Astrocyte (in vitro differentiated cells and primary cell): ENCODE measurements at places on chromosomes 4 and X.
A peak's percentile ranks its signal among the peaks of the same experiment; 100 is the strongest.

GRCh38 chr4:78059524-78059889 is 2.4 kb downstream of the FRAS1 start:
- peak; percentile 64 for DNase-seq

DNA sequence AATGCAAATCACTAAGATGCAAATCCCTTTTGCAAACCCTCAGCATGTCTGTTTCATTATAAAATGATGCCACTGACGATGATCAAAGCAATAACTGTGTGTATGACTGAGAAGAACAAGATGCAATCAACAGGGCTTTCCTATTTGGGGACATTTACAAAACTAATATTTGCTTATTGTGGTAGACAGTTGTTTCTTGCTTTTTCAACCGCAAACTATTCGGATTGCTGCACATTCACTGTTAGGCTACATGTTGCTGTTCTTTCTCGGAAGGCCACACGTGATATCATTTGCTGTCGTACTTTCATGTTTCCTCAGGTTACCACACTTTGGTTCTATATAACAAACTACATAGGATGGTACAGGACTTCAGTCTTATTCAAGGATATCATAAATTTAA is 49.8 kb downstream of the NPY5R start:
- DNase-seq: no peak

GRCh38 chr4:69875576-69875975 is 15.6 kb upstream of the SULT1E1 start:
- DNase-seq: no peak

DNA sequence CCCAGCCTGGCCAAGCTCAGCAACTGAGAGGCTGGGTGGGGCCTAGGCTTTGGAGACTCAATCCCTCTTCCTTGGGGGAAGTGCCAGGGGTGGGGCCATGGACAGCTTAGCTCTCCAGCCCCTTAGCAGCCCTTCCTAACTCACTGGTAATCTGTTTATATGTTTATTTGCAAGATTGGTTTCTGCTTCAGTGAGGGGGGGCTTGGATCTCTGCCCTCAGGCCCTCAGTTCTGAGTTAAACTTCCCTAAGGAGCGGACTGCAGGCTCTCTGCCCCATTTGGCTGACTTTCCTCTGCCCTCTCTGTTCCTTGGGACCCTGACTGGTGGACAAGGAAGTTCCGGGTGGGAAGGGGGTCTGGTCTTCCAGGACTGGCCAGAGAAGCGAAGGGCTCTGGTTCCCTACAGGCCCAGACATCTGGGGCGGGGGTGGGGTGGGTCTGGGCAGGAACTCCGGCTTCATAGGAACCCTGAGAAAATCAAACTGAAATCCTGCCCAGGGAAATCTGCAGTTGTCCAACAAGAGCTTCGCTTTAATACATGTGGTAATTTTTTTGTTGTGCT is 51.4 kb downstream of the NALF2 start:
- DNase-seq: no peak

- DNase-seq: peak; percentile 48
Measured at GRCh38 chr4:159107203-159107925, 4.5 kb downstream of the RAPGEF2 start.

GRCh38 chr4:33037464-33037863 is 2317.3 kb downstream of the PCDH7 start:
- no peak for DNase-seq

DNA sequence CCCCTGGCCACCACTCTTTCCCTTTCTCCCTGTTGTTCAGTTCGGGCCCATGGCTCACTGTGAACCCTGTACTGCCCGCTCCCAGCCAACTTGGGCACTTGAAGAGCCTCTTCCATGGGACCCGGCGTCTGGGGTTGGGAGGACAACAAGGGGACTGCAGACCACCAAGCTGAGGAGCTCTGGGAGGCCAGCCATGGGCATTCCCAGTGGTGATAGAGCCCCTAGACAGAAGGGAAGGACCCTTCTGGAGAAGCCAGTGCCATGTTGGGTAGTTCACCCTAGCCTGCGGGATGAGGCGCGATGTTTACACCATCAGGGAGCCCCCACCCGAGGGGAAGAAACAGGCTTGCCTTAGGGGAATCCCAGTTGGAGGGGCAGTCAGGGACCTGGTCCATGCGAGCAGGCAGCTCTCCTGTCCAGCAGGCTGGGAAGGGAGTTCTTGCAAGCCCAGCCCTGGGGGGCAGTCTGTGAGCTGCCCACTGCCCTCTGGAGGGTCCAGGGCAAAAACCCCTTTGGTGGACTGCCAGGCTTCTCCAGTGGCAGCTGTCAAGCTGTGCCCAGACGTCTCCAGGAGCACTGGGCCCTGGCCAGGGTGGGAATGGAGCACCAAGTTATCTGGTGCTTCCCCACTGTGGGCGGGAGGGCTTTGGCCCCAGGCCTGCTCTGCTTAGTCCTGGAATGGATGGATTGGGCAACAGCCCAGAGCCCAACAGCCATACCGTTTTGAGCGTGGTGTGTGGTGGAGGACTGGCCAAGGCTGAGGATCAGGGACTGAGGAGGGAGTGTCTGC is 23.7 kb upstream of the UBA1 start:
- peak; percentile 43 for DNase-seq

DNA sequence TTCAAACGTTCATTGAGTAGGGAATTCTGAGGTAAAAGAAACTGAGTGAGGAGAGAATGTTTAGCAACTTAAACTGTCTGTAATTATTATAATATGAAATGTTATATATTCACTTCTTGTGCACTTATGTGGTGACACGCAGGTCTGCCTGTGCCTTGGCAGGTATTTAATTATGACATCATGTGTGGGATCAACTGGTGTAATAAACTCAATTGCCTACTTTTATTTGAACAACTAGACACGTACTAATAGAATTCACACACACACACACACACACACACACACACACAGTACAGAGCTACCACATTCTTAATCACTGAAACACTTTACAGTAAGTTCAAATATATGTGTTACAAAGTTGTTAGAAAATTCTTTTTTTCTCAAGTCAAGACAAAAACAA is 20.7 kb upstream of the SLC25A31 start:
- peak; percentile 50 for DNase-seq

- no peak for DNase-seq
Measured at GRCh38 chr4:24372881-24373280, 211.5 kb downstream of the DHX15 start.

DNA sequence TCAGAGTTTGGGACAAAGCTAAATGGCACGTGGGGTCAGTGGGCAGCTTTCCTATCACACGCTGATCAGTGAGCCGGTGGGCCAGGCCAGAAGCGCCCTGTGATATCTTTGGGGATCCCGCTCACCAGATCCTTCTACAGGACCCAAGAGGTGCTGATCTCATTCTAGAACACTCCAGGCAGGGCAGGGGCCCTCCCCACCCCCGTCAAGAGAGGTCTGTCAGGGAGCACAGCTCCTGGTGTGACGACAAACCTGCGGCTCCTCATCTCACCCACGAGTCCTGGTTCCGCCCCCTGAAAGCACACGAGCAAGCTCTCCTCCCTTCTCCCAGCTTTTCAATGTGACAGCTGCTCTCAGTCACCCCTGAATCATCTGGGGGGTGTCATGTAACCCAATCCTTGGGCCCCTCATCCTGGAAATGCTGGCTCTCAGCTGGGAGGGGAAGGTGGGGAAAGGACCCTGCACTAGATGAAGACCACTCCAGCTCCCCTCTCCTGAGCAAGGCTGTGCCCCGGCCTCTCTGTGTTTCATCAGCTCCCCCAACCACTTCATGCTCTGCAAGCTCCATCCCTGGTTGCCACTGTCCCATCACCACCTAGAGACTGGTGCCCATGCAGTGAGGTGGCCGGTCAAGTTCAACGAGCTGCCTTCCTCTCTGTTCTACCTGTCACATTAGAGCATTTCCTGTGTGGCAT is 4.6 kb downstream of the HCFC1 start:
- DNase-seq: no peak

DNA sequence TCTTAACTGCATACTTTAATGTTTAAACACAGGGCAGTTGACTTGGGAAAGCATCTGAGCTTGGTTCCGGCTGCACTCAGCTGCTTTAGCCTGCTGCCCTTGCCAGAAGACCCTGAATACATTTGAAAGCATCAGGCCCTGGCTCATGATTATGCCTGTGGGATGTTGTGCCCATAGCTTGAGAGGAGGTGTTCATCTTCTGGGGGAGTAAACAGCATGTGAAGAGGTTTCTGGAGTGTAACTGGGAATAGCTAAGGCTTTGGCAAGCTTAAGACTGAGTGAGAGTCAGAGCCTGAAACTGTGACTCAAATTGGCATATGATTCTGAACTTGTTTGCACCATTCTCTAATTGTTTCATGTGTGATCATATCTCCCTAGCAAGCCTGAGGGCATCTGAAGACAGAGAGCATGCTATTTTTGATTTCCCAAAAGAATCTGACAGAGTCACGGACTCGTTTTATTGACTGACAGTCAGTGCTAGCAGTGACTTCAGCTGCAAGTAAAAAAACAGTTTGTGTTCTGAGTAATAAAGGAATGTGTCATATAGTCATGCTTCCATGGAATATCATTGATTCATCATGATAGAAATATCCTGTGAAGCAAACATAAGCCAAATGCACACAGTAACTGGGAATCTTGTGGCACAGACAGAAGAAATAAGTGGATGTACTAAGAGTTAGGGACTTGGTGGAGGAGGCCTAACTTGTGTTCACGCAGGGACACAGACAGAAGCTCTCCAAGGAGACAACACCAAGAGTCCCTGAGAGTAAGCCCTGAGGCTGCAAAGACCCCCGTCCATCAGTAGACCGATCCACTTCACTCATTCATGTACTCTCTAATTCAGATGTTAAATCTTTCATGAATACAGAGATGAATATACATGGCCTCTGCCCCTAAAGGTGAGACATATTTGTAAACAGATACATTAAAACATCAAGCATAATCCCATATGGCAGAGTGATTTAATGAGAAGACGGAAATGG is 100.7 kb downstream of the SYNPO2 start:
- peak; percentile 87 for DNase-seq

DNA sequence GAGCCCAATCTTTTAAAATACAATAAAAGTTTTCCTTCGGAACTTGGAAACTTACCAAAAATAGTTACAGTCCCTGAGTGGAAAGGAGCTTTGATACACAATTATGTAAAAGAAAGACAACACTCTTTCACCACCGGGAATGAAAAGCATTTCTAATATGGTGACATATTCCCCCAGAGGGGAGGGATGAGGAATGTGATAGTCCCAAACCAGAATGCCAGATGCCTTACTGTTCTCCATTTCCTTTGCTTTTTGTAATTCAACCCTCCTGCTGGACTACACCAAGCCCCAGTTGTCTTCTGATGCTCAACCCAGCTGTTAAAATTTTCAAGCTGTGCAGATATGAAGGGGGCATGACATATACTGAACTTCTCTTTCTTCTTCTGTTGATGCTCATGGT is 4.1 kb downstream of the PRIMPOL start:
- DNase-seq: peak; percentile 35

DNA sequence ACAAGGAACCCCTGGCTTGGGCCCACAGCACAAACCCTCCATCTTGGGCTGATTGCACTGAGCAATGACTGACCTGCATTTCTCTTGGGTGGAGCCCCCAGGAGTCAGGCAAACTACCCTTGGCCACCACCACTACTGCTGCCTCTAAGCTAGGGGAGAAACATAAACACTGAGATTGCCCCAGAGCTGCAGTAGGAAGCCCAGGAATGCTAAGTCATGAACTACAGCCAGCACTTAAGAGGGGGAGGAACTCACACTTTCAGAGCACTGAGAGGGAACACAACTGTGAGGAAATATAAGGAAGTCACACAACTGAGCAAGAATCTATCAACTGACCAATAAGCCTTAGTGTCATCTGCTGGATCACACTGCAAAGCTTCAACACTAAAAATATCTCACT is 111.6 kb upstream of the PPP3CA start:
- DNase-seq: peak; percentile 6

DNA sequence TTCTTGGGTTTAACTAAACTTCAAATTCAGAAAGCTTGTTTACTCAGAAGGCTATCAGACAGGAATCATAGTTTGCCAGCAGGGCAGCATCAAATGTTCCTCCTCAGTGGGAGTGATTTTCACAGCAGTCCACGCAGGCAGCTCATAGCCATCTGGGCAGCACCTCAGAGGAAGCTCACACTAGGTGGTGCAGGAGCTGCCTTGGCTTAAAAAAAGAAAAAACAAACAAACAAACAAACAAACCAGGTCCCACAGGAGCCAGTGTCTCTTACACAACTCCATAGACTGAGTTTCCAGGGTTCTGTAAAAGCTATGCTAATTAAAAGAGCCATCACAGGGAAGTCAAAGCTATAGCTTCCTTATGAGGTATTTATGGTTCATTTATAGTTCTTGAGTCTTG is 10.5 kb upstream of the KLHL5 start:
- DNase-seq: no peak

- no peak for DNase-seq
Measured at GRCh38 chr4:61400439-61401038, 200.4 kb downstream of the ADGRL3 start.

DNA sequence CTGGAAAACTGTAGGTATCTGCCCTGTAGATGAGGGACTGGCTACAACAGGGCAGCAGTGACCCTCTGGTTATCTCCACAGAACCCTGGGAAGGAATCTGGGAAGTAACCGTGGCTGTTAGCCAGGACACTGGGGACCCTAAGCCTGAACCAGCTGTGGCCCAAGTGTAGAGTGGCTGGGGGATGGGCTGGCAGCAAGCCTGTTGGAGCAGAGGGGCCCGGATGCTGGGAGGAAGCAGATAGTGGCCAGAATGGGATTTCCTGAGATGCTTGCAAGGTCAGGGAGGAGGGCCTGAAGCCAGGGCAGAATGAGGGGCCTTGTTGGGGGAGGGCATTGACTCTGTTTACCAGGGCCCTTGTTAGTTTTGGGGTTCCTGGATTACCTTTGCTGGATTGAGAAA is 161.0 kb upstream of the EOLA2 start:
- no peak for DNase-seq

DNA sequence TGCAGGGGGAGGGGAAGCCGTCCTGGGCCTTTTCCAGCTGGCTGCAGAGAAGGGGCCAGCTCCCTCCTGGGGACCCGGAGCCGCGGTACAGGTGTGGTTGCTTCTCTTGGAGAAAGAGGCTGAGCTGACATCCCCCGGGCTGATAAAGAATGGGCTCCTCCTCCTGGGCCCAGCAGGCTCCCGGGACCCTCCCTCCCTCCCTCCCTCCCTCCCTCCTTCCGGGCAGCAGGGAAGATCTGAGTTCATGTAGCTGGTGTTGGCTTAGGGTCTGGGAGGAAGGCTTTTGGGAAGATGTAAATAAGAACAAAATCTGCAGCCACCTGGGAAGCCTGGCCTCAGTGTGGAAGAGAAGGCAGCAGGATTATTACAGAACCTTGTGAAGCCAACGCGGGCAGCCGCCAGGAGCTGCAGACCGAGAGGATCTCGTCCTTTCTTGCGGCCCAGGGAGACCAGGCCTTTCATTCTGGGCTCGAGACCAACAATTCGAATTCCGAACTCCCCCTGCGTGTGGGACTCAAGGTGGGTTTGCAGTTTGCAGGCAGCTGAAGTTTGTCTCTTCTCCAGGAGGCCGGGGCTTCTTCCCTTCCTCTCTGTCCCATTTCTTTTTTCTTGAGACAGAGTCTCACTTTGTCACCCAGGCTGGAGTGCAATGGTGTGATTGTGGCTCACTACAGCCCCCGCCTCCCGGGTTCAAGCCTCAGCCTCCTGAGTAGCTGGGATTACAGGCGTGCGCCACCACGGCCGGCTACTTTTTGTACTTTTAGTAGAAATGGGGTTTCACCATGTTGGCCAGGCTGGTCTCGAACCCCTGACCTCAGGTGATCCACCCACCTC is at the start of gene PLCXD1:
PLCXD1 (plus strand) TSS at position 216 of the 834 bp plus-strand sequence. CDS start 2,807 bp downstream, outside the sequence.
- DNase-seq: no peak
